ENCODE measurements at places on chromosomes 12 and 14.

GRCh38 chr14:22530127-22530526 is 58.9 kb downstream of the DAD1 start:
- DNase-seq, result no peak

DNA sequence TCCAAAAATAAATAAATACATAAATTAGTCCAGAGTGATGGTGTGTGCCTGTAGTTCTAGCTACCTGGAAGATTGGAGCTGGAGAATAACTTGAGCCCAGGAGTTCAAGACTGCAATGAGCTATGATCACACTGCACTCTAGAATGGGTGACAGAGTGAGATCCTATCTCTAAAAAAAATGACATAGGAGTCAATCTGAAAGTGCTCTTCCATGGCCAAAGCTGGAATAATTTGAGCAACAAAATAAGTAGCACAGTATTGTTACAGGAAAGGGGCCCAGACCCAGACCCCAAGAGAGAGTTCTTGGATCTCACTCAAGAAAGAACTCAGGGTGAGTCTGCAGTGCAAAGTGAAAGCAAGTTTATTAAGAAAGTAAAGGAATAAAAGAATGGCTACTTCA is 24.9 kb upstream of the SLC7A8 start:
- DNase-seq, result no peak

DNA sequence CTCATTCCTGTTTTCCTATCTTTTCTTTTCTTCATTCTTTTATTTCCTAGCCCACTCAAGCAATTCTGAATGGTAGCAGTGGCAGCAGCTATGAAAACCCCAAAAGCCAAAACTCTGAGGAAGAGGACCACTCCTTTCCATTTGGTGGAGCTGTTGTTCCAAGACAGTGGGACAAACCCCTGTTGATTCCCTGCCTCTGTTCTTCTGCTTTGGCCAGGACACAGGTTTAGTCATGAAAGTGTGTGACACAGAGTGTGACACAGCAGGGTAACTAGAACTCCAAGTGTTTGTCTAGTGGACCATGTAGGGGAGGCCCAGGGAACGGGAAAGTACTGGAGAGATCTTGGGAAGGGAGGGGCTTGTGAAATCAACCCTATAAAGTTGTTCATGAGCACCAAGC is 71.1 kb downstream of the PTCSC3 start:
- DNase-seq, result no peak

GRCh38 chr12:59999291-59999690 is 403.5 kb downstream of the SLC16A7 start:
- DNase-seq, result no peak

- DNase-seq, result no peak
Observed at GRCh38 chr14:37615582-37616289, 20.3 kb downstream of the TTC6 start.

DNA sequence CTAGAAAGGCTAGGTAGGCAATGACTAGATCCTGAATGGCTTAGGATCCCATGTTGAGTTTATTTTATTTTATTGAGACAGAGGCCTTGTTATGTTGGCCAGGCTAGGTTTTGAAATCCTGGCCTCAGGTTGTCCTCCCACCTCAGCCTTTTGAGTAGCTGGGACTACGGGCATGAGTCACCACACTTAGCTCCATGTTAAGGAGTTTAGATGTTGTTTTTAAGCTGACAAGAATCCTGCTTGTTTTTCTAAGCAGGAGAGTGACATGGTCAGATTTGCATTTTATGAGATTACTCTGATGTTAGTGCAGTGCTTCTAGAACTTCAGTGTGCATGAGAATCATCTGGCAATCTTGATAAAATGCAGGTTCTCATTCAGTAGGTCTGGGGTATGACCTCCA is 14.5 kb downstream of the CCDC198 start:
- DNase-seq, result no peak

- DNase-seq, result no peak
Observed at GRCh38 chr14:65817011-65817410, 404.5 kb downstream of the FUT8 start.

GRCh38 chr12:121969726-121970125 is 51.3 kb downstream of the CFAP251 start:
- no peak for DNase-seq

GRCh38 chr14:91817566-91818325 is 49.6 kb downstream of the TC2N start:
- no peak for DNase-seq

DNA sequence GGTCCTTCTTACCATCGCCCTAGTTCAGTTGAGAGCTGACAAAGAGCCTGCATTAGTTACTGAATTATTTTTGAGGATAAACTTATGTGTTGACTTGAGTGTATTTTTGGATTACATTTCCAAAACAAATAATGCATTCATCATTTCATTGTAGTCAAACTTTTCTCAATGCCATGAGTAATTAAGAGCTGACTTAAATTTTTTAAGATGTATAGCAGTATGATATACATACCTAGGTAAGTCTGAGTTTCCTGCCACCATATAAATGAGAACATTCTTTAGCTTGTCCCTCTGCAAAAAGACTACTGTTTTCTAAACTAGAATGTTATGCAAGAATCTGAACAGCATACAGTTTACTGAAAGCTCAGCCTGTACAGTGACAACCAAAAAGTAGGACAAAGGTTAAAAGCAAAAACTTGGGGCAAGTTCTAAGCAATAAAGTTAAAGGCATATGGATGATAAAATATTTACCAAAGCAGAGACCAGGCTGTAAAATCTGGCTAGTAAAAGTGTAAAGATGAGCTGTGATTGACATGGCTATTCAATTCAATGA is 82.1 kb upstream of the FERMT2 start:
- no peak for DNase-seq

DNA sequence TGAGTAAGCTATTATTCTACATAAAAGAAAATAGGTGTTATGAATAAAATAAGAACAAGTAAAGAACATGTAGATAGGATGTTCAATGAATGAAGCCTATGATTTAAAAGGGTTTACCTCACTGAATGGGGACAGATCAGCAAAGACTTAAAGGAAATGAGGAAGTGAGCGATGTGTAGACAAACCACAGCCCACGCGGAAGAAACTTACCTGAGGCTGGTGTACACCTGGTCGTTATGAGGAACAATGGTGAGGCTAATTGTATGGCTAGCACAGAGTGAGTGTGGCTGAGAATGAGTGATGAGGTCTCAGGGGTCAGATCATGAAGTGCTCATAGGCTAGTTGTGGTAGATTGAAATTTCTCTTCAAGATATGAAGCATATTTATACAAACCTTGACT is 221.7 kb downstream of the ALG10B start:
- DNase-seq, result no peak

DNA sequence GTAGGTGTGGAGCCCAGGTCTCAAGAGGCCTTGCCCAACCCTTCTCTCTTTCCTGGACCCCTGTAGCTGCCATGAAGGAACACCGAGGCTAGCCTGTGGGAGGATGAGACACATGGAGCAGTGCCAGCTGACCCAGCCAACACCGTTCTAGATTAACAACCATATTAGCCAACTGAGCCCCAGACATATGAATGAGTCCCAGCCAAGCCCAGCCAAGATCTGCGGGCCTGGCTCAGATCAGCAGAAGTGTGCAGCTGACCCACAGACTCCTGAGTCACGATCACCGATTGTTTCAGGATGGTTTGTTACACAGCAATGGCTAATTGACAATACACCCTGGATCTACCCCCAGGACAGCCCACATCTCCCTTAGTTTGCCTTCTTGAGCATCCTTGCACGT is 82.1 kb downstream of the NTF3 start:
- no peak for DNase-seq

DNA sequence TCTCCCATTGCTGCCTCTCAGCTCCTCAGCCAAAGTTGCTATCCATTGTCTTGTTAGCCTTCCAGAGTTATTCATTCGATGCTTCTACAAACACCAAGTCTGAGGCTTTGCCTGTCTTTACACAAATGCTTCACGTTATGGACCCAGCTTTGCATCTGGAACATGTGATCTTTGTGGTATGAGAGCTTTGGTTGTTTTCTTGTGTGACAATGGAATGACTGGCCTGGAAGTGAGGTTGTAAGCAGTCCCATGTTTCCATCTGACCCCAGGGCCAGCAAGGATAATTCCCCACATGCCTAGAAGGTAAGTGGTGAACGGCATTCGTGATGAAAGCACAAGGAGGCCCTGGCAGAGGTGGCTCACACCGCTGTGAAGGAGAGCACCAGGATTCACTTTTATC is 866.7 kb upstream of the TMEM132C start:
- DNase-seq, result no peak

- no peak for DNase-seq
Observed at GRCh38 chr12:55850893-55851292, 8.2 kb upstream of the MMP19 start.

GRCh38 chr12:18998343-18999261 is 130.9 kb upstream of the PLEKHA5 start:
- DNase-seq, result no peak

DNA sequence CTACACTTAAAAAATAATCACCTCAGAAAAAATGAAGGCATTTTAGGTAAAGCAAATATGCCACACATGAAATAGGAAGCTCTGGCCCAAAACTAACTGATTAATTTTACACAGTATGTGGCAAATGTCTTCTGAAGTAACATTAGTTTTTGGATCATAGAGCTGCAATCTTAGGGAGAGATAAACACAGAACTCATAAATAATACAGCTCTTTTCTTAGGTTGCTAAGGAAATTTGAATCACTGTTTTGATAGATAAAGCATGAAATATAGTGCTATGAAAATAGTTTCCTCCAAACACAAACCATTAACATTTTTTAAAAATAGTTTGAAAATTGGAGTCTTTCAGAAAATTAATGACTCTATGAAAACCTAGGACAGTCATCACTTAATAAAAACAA is 15.0 kb downstream of the RASSF9 start:
- no peak for DNase-seq

GRCh38 chr14:78450669-78451318 is 280.6 kb downstream of the NRXN3 start:
- no peak for DNase-seq

- DNase-seq, result no peak
Observed at GRCh38 chr12:58656254-58657009, 263.9 kb downstream of the LRIG3 start.

GRCh38 chr12:25320123-25321006 is 69.6 kb upstream of the KRAS start:
- DNase-seq, result no peak

DNA sequence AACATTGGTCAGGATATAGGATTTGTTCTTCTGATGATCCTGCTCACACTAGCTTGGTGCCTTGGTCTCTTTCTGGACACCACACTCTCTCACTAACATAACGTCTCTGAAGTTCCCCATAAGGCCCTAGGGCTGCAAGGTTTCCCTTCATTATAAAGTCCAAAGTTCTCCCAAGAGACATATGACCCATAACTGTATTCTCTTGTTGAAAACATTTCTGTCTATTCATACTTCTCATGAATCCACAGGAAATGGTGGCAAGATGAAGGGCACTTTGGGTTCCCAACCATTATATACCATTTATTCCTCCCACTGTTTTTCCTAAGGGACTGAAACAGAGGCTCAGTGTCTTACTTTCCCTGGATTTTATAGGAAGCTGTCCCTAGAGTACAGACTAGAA is 37.1 kb upstream of the KITLG start:
- DNase-seq, result no peak

- DNase-seq, result no peak
Observed at GRCh38 chr14:84027351-84027750, 1502.6 kb upstream of the FLRT2 start.

- DNase-seq, result no peak
Observed at GRCh38 chr12:104222976-104223375, 7.4 kb downstream of the TXNRD1 start.
